ENCODE measurements at places on chromosomes 2 and 18.

DNA sequence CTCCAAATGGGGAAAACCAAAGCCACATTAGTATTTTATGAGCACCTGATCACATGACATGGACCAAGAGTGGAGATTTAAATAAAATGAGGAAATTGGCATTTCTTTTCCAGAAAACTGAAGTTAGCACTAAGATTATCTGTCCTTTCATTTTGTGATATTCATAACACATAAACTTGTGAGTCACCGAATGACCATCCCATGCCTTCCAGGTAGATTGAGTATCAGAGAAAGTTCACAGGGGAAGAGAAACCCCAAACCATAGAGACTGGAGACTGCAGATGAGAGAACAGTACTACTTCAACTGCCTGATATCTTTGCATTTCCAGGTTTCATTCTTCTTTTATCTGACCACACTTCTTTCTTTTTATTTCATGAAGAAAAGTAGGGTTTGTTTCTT is 176.3 kb upstream of the LRP1B start:
- DNase-seq: no peak

- no peak for DNase-seq
Measured at GRCh38 chr2:26612034-26612433, 29.1 kb downstream of the CIB4 start.

GRCh38 chr2:238130111-238130695 is 8.3 kb upstream of the KLHL30 start:
- DNase-seq: no peak

DNA sequence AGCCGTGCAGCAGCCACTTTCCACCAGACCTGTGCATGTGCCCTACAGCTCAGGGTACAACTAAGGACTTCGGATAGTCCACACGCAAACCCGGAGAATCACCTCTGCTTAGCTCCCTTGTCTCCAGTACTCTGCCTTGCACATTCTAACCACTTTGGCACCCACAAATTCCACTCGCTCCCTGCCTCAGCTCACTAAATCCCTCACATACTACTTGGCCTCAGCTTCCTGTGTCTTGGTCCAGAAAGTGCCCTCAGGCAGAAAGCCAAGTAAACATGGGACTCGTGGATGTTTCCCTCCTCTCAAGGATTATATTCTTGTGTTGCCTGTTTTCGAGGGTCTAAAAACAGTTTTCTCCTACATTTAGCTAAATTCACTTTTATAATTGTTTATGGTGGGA is 157.8 kb upstream of the DAPL1 start:
- DNase-seq: no peak

GRCh38 chr2:5409898-5410381 is 282.2 kb upstream of the SOX11 start:
- no peak for DNase-seq

DNA sequence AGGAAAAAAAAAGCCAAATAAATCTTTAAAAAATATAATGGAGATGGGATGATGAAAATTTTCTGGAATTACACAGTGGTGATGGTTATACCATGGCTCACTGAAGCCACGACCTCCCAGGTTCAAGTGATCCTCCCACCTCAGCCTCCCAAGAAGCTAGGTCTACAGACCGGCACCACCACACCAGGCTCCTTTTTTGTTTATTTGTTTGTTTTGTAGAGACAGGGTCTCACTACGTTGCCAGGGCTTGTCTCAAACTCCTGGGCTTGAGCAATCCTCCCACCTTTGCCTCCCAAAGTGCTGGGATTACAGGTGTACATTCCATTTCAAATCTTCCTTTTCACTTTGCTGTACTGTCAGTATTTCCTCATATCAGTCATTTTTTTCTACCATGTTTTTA is 61.7 kb downstream of the CHRNA1 start:
- no peak for DNase-seq

- no peak for DNase-seq
Measured at GRCh38 chr2:54499661-54500060, 43.5 kb downstream of the SPTBN1 start.

DNA sequence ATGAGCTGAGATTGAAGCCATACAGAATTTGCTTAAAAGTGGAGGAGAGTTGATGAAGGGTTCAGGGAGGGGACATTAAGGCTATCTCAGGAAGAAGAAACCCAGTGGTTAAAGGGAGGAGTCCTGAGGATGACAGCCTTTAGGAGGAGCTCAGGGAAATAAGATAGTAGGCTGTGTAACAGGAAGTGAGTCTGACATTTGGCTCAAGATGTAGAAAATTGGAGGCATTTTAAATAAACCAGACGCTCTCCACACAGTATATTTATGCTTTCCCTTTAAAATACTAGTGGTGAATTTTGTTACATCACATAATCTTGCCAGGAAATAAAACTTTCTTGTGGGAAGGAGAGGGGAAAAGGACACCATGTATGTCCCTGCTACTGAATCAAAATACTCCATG is 11.6 kb downstream of the KCNH7 start:
- no peak for DNase-seq

- no peak for DNase-seq
Measured at GRCh38 chr2:159300586-159300985, 14.1 kb upstream of the WDSUB1 start.

DNA sequence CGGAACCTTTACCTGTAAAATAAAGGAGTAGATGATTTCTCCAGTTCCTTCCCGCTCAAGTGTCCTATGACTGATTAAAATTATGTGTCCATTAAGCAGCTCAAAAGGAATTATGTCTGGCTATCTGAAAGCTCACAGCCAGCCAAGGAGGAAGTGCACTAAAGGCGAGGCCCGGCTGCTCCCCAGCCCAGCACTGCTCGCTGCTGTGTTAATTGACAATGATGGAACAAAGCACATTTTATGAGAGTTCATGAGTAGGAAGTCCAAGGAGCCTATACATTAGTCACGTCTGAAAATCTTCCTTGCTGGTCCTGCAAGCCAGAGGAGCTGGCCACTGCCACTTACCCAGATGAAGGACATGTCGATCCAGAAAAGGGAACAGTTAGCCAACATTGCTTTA is 14.3 kb downstream of the TTC32 start:
- no peak for DNase-seq

- no peak for DNase-seq
Measured at GRCh38 chr2:226983895-226984749, 148.3 kb downstream of the RHBDD1 start.

- no peak for DNase-seq
Measured at GRCh38 chr18:31436825-31437224, 10.7 kb upstream of the DSG3 start.

DNA sequence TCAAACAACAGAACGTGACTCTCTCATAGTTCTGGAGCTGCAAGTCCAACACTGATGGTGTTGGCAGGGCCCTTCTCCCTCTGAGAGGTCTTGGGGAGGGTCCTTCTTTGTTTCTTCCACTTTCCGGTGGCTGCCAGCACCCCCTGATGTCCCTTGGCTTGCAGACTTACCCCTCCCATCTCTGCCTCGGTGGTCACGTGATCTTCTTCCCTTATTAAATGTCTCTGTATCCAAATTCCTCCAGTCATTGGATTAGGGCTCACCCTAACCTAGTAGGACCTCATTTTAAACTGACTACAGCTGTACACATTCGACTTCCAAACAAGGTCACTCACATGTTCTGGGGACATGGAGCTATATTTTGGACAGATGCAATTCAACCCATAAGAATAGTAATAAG is 780.6 kb upstream of the SALL3 start:
- no peak for DNase-seq

- no peak for DNase-seq
Measured at GRCh38 chr2:29597035-29597434, 324.4 kb downstream of the ALK start.

- no peak for DNase-seq
Measured at GRCh38 chr2:17607379-17607778, 66.9 kb downstream of the VSNL1 start.

GRCh38 chr2:209431701-209432100 is 7.9 kb downstream of the MAP2 start:
- DNase-seq: no peak

GRCh38 chr18:7467708-7468466 is 99.2 kb upstream of the PTPRM start:
- no peak for DNase-seq

DNA sequence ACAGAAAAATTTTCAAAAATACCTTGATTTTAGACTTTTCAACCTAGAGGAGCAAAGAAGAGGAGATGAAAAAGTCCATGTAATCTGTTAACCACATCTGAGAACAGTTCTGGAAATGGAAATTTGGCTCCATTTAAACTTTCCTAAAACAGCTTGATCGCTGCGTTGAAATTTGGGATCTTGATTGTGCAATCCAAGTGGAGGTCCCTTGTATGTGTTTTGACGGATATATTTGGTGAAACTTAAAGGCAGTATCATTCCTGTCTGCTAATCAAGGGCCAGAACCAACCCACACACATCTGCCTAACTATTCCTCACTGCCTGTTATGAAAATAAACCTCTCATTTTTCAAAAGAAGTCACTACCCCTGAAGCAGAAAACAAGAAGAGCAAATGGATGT is 46.6 kb downstream of the SPATS2L start:
- no peak for DNase-seq

DNA sequence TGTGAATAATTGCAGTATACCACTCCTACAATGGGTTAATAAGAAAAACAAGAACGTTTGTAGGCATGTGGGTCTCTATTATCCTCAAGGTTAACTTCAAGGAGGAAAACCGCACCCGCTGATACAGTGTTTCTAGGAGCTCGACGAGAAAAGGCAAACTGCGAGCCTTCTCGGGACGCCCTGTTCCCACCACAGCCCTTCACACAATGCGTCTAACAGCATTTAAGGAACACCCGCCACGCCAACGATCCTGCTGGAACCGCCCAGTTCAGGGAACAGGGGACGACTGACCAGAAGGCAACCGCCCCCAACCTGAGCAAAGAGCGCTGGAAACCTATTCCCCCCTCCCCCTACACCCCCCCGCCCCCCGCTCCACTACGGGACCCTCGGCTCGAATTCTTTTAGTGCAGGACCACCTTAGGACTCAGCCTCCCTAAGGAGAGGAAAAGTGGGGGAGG is 710 bp upstream of the TMSB10 start:
- DNase-seq: no peak

DNA sequence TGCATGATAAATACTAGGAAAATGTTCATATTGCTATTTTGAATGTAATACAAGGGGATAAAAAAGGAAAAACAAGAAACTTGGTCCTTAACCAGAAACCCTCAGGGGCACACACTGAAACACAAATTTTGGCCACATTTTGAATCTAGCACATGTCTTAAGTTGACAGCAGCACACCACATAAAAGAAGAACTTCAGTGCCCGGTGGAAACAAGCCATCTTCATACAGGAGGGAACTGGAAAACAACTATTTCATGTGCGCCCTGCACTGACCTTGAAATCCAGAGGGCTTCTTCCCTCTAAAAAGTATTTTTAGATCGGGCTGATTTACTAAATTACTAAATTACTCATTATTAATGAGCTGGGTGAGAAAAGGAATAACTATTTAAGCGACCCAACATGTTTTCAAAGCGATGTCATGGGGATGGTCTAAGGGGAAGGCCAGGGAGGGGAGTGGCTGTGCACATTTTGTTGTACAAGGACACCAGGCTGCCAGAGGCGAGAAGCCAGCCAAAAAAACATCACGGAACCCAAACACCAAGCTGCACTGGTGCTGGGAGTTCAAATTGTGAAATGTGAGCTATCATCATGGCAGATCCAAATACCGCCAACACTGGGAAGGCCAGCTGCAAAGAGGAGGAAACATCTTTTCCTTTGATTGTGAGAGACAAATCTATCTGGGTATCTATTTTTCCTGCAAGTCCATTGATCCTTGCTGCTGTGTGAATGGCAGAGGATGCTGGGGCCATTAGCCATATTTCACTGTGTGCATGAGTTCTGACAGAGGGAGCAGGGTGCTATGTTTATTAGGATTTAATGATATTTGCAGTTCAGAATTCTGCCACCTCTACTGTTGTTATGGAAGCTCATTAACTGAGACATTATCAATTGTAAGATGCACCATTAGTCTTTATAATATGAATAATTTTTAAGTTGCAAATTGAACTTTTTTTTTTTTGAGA is 150.7 kb upstream of the LMAN1 start:
- DNase-seq: no peak

GRCh38 chr2:23588106-23588505 is 203.1 kb downstream of the KLHL29 start:
- DNase-seq: no peak

- no peak for DNase-seq
Measured at GRCh38 chr2:191233533-191233932, 11.7 kb upstream of the MYO1B start.

- peak; percentile 52 for DNase-seq
Measured at GRCh38 chr2:46776687-46777327, 138.8 kb downstream of the MCFD2 start.

- no peak for DNase-seq
Measured at GRCh38 chr2:19098467-19099160, 259.8 kb downstream of the OSR1 start.

DNA sequence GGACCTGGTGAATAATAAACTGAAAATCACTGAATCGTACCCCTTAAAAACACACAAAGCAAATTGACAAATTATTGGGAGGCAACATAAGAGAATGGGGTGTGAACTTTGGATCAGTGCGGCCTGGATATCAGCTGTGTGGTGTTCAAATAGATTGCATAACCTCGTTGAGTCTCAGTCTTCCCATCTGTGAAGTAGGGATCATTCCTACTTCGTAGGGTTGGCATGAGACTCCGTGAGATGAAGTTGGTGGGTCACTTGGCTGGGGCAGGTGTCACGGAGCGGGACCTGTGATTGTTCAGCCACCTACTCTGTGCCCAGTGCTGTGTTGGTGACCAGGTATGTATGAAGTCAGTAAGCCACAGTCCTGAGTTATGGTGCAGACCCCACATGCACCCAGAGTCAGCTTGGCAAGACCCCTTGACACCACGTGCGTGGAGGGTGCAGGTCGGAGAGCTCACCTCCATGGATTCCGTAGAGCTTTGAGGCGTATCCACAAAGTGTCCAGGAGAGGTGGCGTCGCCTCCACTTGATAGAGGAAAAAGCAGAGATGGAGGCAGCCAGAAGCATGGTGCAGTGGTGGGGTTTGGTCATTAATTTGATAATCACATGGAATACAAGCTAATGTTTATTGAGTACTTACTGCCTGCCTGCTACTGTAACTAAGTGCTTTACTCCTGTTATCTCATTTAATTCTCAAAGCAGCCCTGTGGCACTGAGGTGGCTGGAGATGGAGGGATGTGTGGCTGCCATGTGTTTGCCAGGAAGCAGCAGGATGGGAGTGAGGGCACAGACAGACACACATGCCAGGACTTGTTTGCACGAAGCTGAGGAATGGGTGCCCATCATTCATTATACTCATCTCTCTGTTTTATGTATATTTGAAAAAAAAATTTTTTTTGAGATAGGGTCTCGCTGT is 35.8 kb downstream of the HPCAL1 start:
- DNase-seq: no peak
